ENCODE measurements at places on chromosomes 2 and 18.
A peak's percentile ranks its signal among the peaks of the same experiment; 100 is the strongest.

DNA sequence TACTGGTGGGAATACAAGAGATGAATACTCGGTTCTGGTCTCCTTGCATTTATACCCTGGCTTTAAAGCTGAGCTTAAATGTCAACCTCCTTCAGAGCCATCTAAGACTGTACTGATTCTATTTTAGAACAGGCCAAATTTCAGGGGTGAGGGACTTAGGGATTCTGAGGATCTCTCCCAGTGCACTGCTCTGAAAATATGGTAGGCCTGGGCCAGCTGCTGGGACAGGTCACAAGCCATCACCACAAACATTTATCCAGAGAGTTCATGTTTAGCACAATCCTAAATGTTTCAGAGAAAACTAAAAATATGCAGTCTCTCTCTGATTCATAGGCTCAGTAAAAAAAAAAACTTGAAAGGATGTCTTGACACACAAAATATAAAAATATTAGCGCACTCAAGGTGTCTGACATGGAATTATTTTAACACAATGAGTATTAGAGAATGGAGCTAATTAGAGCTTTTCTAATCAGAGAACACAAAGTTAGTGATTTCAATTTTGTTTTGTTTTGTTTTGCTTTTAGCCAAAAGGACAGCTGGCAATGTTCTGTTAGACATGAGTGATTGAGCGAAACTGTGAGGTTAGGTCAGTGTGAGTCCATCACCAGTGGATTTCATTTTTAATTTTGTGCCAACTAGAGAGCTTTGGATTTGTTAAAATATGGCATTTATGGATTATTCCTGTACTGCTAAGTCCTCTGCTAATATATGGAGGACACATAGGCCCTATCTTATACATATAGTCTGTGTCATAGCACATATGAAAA is 38.8 kb downstream of the MFSD6 start:
- peaks cover 47% of the 10 kb centered on the region for H3K4me1 ChIP-seq
- DNase-seq, result no peak
- no peak overlapping the region for H3K27ac ChIP-seq

DNA sequence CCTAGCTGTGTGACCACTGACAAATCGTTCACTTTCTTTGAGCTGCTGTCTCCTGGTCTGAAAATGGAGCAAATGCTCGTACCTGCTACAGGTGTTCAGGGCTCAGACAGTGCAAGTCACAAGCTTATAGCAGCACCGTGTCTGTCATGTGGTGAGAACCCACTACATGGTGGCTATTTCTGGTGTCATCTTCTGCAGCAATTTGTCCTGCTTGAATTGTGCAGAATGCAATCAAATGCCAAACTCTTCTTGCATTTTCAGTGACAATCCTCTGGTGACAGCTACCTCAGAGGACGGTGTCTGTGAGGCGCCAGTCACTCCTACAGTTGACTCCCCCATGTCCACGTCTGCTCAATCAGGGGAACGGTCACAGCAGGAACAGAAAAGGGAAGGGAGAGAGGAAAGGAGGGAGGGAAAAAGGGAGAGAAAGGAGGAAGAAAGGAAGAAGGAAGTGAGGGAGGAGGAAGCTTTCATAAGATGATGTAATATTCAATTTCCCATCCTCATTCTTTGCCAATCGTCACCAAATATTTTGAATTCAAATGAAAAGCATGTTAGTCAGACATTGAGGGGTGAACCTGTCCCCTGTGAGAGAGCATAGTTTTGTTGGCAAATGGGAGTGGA is 122.2 kb downstream of the BCL2 start:
- no peaks in the 10 kb centered on the region for H3K36me3 ChIP-seq
- H3K4me1 ChIP-seq, result peaks cover 13% of the 10 kb centered on the region
- DNase-seq, result no peak
- H3K27ac ChIP-seq, result no peak overlapping the region

- peak overlapping the region; percentile 62 for H3K27ac ChIP-seq
- no peak for DNase-seq
- no peak overlapping the region for H3K4me3 ChIP-seq
- peaks cover 17% of the 10 kb centered on the region for H3K4me1 ChIP-seq
- H3K36me3 ChIP-seq, result peaks cover 1% of the 10 kb centered on the region
- H3K27me3 ChIP-seq, result no peaks in the 10 kb centered on the region
Measured at GRCh38 chr2:73922681-73923080, 4.0 kb upstream of the DGUOK start.

- peak overlapping the region; percentile 13 for H3K27ac ChIP-seq
- peak; percentile 62 for DNase-seq
- peak overlapping the region; percentile 37 for H3K4me3 ChIP-seq
- peaks cover 19% of the 10 kb centered on the region for H3K4me1 ChIP-seq
- H3K27me3 ChIP-seq, result no peaks in the 10 kb centered on the region
Measured at GRCh38 chr2:120109186-120110061, 96.5 kb downstream of the EPB41L5 start.

DNA sequence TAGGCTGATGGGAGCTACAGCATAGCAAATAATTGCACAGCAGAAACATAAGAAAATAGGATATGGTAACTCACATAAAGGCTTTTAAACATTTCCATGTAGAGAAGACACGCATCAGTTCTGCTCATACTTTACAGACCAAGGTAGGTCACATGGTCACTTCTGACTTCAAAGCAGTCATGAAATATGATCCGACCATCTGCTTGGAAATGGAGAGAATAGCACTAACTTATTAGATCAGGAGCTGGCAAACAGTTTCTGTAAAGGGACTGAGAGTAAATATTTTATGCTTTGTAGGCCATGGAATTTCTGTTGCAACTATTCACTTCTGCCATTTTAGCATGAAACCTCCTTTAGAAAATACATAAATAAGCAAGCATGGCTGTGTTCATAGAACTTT is 936.6 kb upstream of the FANCL start:
- H3K4me3 ChIP-seq, result no peak overlapping the region
- no peaks in the 10 kb centered on the region for H3K36me3 ChIP-seq
- no peak overlapping the region for H3K27ac ChIP-seq

GRCh38 chr2:179191110-179191509 is 73.5 kb downstream of the SESTD1 start:
- H3K27me3 ChIP-seq, result no peaks in the 10 kb centered on the region
- no peak overlapping the region for H3K4me3 ChIP-seq
- H3K36me3 ChIP-seq, result peaks cover 29% of the 10 kb centered on the region
- no peak overlapping the region for H3K27ac ChIP-seq
- DNase-seq, result no peak

DNA sequence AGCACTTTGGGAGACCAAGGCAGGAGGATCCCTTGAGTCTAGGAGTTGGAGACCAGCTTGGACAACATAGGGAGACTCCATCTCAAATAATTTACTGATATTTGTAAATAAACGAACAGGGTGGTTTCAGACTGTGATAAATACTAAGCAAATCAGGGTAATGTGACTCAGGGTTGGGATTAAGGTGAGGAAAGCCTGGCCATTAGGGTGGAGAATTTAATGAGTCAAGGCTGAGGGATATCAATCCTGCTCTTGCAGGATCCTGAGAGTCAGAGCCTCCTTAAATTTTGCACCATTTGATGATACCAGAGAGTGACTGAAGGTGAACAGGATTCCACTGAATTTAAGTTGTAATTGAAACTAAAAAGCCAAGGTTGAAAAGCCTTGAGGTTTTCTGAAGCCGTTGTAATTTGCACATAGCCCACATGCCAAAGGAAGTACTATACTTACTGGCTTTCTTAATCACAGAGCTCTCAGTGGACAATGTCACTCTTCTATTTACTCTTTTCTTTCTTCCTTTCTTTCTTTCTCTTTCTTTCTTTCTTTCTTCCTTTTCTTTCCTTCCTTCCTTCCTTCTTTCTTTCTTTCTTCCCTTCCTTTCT is 28.6 kb upstream of the AP1S3 start:
- H3K4me3 ChIP-seq, result peak overlapping the region; percentile 45
- no peaks in the 10 kb centered on the region for H3K36me3 ChIP-seq

DNA sequence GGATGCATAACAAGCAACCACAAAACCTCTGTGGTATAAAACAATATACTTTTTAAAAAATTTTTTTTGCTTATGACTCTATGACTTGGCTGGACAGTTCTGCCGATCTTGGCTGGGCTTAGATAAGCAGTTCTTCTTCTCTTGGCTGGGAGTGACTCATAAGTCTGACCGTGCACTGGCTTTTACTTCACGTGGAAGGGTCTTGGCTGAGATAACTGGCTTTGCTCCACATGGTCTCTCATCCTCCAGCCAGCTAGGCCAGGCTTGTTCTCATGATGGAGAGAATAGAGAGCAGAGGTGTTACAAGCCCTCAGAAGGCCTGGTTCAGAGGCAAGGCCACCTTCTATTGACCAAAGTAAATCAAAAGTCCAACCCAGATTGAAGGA is 178.9 kb upstream of the SERPINE2 start:
- H3K4me3 ChIP-seq, result no peak overlapping the region
- peaks cover 6% of the 10 kb centered on the region for H3K4me1 ChIP-seq
- no peak overlapping the region for H3K27ac ChIP-seq

GRCh38 chr18:48646976-48647375 is 108.1 kb downstream of the CTIF start:
- no peaks in the 10 kb centered on the region for H3K36me3 ChIP-seq
- DNase-seq, result no peak
- no peak overlapping the region for H3K27ac ChIP-seq
- peaks cover 7% of the 10 kb centered on the region for H3K27me3 ChIP-seq
- H3K4me1 ChIP-seq, result no peaks in the 10 kb centered on the region
- no peak overlapping the region for H3K4me3 ChIP-seq

DNA sequence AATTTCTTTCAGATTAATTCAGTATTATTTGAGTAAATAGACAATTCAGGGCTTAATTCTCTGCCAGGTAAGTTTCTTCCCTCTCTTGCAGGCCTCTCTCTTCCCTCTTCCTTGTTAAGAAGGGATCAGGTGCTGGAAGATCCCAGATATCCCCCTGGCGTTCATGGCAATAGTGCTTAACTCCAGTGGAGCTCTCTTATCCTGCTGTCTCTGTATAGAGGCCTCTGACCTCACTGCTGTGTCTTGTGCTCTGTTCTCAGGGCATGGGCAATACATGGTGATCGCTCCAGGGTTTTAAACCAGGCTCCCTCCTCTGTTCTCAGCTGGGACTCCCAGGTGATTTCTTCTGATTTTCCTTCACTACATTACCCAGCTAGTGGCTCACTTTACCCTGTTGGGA is 226.8 kb downstream of the MC4R start:
- H3K4me3 ChIP-seq, result no peak overlapping the region
- H3K27me3 ChIP-seq, result peaks cover 8% of the 10 kb centered on the region
- H3K4me1 ChIP-seq, result no peaks in the 10 kb centered on the region
- H3K36me3 ChIP-seq, result no peaks in the 10 kb centered on the region
- DNase-seq, result no peak
- no peak overlapping the region for H3K27ac ChIP-seq

DNA sequence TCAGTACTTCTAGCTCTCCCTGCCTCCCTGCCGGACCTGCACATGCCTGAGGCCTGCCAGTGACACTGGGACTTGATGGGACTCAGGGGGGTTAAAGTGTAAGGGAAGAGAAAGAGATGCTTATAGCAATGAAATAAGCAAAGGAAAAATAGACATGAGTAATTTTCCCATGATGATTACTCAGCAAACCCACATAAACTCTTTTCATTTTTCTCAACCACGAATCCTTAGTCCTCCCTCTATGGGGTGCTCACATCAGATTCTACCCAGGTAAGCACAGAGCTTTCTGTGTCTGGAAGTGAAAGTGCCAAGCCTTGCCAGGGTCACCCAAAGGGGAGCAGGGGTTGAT is 44.8 kb upstream of the ANKRD62 start:
- H3K27ac ChIP-seq, result no peak overlapping the region
- H3K36me3 ChIP-seq, result no peaks in the 10 kb centered on the region
- H3K4me3 ChIP-seq, result no peak overlapping the region
- H3K27me3 ChIP-seq, result peaks cover 21% of the 10 kb centered on the region
- no peaks in the 10 kb centered on the region for H3K4me1 ChIP-seq

DNA sequence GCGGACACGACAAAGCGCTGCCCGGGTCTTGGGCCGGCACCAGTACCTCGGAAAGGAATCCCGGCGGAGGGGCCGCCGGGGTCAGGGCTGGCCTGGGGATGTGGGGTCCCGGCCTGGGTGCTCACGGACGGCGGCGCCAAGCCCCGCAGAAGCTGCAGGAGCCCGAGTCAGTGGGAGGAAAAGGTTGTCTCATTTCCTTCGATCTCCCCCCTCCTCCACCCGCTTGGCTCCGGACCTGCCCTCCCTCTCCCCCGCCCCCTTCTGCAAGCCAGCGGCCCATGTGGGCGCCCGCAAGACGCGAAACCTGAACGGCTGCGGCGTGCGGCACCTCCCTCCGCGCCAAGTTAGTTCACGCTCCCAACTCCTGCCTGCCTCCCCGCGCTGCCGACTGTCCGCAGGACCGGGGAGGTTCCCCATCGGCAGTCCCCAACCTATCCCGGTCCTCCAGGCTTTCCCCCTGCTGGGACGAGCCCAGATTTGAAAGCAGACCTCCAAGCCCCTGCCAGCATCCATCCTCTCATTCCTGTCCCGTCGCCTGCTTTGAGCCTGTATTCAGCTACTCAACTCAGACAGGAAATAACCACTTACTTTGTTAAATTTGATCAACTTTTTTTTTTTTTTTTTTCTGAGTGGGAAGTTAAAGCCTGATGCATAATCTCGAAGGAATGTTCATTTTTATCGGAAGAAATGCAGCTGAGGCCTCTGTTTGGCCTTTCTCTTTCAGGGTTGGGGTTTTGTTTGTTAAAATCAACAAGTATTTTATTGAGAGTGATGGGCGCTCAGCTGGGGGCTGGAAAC is at the start of gene EVA1A:
Gene EVA1A (minus strand): TSS at position 172 of the 798 bp plus-strand sequence. CDS start 42,799 bp downstream, outside the sequence.
- H3K27me3 ChIP-seq, result peaks cover 42% of the 10 kb centered on the region
- H3K36me3 ChIP-seq, result no peaks in the 10 kb centered on the region
- DNase-seq, result no peak

- H3K27ac ChIP-seq, result no peak overlapping the region
- H3K4me3 ChIP-seq, result no peak overlapping the region
- H3K36me3 ChIP-seq, result no peaks in the 10 kb centered on the region
- DNase-seq, result no peak
- no peaks in the 10 kb centered on the region for H3K27me3 ChIP-seq
Measured at GRCh38 chr2:166519391-166519962, 25.4 kb upstream of the SCN7A start.

DNA sequence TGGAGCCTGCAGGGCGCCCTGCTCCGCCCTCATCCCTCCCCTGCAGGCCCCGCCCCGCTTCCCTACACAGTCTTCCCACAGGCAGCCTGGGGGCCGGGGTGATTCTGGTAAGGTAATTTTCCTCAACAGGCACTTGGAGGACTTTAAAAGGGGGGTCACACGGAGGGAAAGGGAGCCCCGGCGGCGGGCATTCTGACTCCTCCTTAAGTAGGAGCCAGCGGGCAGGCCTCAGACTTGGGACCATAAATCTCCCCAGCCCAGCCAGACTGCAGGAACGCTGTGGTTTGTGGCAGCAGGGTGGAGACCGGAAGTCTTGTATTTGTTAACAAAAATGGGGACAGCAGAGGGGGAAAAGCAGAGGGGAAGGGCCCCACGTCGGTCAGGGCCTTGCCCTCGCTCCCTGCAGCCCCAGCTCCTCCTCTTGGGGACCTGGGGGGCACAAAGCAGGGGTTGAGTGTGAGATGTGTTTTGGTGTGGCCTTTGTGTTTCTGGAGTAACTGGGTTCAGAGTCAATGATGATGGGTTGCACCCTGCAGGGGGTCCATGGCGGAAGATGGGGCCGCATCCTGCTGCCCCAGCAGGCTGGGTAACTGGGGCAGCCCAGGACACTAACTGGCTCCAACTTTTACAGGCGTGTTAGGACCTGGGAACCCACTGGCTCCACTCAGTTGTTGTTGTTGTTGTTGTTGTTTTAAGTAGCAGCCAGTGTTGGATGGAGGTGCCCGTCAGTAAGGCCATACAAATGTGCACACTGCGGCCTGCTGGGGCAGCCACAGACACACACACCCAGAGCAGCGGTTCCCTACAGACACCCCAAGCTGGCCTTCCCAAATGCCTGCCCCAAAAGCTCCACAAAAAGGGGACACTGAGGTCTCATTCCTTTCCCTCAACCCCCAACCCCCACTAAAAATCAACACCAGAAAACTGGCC is 27.7 kb downstream of the SMAD7 start:
- DNase-seq, result peak; percentile 79
- H3K36me3 ChIP-seq, result peaks cover 17% of the 10 kb centered on the region
- peak overlapping the region; percentile 84 for H3K4me3 ChIP-seq
- H3K27ac ChIP-seq, result peak overlapping the region; percentile 96
- peaks cover 76% of the 10 kb centered on the region for H3K4me1 ChIP-seq
